ENCODE measurements at places on chromosomes 12 and 14. TPM values are rescaled to one million over a fixed set of nuclear protein-coding genes. Genes with fewer than 3 reads are reported as not detected.

The AQP6 gene
- 0.03 TPM for total RNA-seq

DNA sequence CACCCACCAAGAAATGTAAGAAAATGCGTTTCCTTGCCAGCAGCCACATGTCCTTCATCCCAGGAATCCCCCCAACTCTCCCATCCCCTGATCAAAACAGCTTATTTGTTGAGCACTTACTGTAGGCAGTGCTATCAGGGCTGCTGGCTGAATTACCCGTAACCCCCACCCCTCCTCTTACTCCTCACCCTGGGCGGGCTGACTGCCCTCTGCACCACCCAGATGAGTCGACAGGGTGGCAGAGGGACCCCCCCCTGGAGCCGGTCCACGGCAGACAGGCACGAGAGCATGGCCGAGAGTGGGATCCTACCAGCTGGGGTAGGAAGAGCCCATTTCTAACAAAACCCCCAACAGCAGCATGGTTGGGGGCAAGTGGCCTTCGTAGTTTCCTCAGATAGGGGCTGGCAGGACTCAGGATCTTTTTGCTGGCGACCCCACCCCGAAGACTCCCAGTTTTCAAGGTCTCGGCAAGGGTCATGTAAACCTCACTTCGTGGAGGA, 1.1 kb upstream of the RHOF start:
- no peak for DNase-seq

DNA sequence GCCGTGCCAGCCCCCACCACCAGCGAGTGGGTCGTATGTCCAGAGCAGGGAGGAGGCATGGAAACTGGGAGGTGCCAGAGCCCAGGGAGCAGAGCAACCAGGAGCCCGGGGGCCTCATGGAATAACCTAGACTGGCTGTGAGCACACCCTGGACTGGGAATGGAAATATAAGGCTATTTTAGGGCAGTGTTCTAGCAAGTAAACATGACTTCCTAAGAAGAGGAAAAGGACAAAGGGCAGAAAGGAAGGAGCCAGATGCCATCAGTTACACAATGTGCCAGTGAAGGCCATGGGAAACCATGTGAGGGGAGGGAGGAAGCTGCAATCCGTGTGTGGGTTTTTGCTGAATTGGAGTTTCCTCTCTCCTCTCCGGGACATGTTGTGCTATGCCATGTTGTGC, 18.7 kb upstream of the CPM start:
- DNase-seq = no peak

The WNT1 gene
- not detected for total RNA-seq

The TMPRSS12 gene
- total RNA-seq = not detected

DNA sequence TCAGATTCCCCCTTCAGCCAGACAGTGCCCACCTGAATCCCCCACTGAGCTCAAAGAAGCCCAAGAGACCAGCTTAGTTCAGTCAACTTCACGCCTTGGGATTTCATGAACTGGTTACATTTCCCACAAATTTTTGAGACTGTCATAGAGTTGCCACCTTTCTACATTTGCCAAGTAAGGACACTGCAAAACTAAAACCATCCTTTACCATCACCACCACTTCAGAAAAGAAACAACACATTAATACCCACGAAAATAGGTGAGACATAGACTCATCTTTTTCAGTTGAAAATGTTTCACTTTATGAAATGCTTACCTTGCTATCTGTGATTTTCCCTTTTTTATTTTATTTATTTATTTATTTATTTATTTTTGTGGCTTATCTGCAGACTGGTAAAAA, 16.1 kb downstream of the CMKLR1 start:
- DNase-seq = no peak

DNA sequence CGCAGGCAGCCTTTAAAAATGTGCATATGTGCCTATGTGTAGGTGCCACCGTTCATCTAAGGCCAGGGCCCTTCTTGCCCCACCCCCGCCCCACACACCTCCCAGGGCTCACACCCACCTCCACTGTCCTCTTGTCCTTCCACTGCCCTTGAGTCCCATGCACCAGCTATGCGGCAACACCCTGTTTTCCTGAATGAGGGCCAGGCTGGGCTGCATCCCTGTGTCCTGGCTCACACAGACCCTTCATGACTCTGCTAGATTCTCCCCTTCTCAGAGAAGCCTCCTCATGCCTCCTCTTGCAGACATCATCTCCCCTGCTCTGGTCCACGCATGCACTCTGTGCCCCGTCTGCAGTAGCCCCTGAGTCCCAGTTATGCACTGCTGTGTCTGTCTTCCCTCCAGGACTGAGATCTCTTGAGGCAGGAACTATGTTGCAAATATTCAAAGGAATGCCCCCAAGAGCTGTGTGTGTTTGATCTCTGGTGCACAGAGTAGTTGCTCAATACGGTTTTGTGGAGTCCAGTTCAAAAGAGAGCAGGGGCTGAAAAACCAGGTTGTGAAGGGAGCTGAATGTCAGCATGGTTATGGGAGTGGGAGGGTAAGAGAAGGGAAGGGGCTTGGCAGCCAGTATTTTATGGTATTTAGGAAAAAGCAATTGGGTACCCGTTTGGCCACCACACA, 47.3 kb upstream of the ESRRB start:
- DNase-seq = no peak

The PPP4R4 gene
- 4.4 TPM for total RNA-seq

DNA sequence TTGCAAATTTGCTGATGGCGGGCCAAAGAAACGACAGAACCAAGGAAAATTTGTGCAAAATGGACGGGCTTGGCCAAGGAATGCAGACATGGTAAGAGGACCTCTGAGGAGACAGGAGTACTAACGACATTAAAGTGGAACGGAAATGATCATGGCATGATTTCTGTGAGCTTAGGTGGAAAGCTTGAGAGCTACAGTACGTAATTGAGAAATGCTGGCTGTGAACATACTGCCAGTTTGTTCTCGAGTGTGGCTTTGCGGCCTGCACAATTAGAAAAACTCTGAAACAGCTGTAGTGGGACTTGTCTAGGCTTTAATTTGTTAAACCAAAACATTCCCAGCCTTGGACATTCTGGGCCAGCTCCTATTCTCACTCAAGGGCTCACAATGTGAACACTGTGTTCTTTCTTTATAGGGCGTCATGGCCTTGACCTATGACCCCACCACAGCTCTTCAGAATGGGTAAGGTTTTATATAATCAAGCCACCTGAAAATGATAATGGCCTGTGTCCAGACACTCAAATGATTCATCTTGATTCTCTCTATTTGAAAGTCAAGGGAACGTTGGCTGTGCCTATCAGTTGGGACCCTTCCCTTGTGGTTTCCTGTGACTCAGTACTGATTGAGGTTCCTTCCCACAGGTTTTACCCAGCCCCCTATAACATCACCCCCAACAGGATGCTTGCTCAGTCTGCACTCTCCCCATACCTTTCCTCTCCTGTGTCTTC, 48.5 kb downstream of the BAZ2A start:
- peak; percentile 93 for DNase-seq

The ENDOU gene
- 0.34 TPM for total RNA-seq

GRCh38 chr12:115752913-115753726, 524.4 kb downstream of the MED13L start:
- peak; percentile 10 for DNase-seq

DNA sequence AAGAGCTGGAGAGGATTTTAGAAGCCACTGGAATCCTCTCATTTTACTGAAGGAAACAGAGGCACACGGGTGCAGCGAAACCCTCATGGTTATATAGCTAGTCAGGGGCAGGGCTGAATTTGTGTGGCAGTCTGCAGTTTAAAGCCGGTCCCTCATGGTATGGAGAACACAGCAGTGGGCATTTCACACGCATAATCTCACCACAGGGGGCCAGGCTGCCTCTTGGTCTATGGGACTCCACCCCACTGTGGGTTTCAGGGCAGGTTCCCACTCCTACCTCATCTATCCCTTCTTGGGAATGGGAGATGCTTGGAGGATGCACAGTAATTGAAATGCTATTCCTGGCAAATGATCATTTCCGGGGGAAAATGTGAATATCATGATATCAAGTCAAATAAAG, 400.6 kb downstream of the RGS6 start:
- DNase-seq = no peak

DNA sequence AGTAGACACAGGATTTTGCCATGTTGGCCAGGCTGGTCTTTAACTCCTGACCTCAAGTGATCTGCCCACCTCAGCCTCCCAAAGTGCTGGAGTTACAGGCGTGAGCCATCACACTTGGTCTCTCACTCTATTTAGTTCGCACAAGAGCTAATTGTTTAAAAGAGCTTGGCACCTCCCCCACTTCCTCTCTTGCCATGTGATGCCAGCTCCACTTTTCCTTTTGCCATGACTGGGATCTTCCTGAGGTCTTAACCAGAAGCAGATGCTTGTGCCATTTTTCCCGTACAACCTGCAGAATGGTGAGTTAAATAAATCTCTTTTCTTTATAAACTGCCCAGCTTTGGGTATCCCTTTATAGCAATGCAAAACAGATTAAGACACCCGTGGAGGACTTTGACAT, 200.1 kb upstream of the FRMD6 start:
- no peak for DNase-seq

GRCh38 chr12:95756362-95756761, 34.2 kb downstream of the NTN4 start:
- no peak for DNase-seq

The HOXC12 gene
- 4.4 TPM for total RNA-seq

GRCh38 chr12:108856170-108856427, 1.3 kb downstream of the SSH1 start:
- no peak for DNase-seq

GRCh38 chr14:34741840-34742239, 27.4 kb upstream of the CFL2 start:
- no peak for DNase-seq

DNA sequence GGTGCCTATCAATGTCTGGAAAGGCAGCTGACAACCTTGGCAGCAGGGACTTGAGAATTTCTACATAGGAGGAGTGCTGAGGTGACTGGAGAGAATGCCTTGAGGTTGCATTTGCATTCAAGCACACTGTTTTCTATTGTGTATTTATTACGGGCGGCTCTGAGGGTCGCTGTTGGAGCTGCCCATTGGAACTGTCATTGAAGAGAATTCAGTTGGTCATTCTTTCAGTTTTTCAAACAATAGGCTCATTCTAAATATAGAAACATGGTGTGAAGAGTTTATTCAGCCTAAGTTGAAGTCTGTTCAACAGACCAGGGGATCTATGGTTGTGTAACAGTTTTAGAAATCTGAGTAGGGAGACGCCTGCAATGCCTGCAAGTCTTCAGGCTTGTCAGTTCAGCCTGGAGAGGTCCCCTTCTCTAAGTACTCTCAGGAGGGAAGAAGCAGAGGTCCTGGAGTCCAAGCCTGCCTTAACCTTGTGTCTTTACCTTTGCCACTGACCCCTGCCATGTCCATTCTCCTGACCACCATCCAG, 9.8 kb upstream of the ABHD12B start:
- no peak for DNase-seq

The TTC8 gene
- total RNA-seq = 26.9 TPM

The LMO3 gene
- not detected for total RNA-seq

DNA sequence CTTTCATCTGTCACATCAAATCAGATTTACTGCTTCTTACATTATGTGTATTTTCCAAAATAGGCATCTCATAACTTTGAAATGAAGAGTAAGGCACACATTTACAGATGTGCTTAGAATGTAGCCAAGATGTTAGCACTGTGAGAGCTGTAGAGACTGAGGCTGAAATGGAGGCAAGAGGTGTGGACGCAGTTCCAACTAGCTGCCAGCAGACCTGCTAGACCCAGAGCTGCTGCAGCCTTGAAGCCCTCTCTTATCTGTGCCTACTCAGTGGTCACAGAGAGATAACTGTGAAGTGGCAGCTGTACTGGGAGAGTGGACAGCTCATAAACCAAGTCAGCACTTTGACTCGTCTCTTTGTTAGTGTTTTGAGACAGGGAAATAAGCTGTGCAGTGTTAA, 470.9 kb downstream of the CCER1 start:
- DNase-seq = no peak

DNA sequence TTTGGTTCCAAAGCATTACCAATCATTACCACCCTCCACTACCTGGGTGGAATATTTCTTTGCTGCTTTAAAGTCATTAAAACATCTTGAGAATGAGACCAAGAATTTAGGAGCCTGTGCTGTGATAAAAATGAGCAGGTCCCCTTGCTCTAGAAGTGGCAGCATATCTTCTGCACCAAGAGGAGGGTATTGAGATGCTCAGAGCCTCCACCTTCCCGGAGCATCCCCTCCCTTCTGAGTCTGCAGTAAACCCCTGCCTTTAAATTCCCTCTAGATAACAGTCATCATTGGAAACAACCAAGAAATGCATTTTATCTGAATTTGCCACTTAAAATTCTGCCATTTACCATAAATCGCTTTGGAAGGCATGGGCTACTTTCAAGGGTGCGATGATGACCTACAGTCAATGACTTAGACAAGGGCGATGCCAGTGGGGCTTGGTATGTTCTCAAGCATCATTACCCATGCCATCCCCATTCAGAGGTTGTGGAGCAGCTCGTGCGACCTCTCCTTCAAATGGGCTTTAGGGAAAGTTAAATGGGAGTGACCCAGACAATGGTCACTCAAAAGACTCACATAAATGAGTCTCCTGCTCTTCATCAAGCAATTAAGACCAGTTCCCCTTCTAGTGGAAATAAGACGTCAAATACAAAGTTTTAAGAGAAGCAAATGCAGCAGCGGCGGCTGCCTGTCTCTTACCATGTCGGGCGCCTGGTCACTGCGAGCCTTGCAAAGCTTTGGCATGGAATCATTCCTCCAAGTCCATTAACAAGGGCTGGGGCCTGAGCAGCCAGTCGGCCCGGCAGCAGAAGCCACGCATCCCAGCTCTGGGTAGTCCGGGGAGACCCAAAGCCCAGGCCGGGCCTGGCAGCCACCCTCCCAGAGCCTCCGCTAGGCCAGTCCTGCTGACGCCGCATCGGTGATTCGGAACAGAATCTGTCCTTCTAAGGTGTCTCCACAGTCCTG, 334.5 kb downstream of the TMEM121 start:
- DNase-seq = no peak

DNA sequence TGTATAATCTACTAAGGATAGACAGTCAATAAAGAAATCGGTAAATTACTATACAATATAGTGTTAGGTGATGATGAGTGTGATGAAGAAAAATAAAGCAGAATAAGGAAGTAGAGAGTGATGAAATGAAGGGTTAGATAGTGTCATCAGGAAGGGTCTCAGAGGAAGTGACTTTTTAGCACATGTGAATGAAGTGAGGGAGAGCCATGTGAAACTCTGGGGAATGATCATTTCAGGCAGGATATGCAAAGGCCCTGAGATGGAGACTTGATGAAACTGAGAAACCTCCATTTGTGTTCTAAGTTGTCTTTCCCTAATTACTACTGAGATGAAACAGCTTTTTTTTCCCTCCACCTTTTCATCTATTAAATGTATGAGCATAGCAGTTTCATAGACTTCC, 19.4 kb upstream of the GNPTAB start:
- no peak for DNase-seq

GRCh38 chr14:72679141-72679535, 214.8 kb downstream of the DPF3 start:
- DNase-seq = no peak

The NAV3 gene
- 28.5 TPM for total RNA-seq

GRCh38 chr14:78508023-78508422, 337.9 kb downstream of the NRXN3 start:
- no peak for DNase-seq

The SMIM41 gene
- total RNA-seq = not detected

- no peak for DNase-seq
Measured at GRCh38 chr12:95998611-95999286, 2.6 kb upstream of the HAL start.

GRCh38 chr12:19261773-19262172, 132.2 kb downstream of the PLEKHA5 start:
- DNase-seq = no peak
